ENCODE measurements at places on chromosomes 2 and 18.

DNA sequence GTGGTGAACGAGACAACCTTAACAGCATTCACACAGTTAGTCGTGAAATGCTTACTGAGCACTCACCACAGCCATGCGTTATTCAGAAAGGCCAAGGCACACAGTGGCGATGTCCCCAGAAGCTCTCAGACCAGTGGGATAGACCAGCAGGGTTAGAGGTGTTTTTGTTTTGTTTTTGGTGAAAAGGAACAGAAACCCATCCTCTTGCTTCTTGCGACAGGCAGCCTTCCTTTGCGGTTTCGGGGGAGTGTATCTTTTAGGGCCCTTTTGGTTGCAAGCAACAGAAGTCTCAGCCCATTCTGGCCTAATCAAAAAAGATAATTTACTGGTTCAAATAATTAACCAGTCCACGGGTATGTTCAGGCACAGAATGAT is 4.7 kb downstream of the GNLY start:
- no peak for DNase-seq

DNA sequence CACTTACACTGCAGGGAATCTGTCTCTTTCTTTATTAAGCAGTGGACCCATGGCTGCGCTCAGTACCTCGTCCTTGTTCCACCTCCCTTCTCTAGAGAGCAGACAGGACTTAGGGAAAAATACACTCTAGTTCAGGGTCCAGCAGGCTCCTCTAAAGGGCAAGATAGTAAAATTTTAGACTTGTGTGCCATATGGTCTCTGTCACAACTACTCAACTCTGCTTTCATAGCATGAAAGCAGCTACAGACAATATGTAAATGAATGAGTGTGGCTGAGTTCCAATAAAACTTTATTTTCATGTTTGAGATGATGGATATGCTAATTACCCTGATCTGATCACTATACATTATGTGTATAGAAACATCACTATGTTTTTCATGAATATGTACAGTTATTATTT is 163.1 kb downstream of the BABAM2 start:
- DNase-seq, result no peak

DNA sequence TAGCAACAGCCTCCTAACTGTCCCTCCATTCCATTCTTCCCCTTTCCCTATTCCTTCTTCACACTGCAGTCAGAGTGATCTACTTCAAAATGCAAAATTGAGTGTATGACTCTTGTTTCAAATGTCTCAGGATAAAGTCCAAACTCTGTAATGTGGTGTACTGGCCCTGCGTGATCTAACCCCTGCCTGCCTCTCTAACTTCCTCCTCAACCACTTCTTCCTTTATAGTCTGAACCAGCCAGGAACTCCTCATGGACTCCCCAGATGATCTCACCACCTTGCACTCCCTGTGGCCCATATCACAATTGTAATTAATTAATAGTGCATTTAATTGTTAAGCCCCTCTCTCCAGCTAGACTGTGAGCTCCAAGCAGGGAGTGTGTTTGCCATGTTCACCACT is 3.1 kb upstream of the B3GNT2 start:
- DNase-seq, result no peak

DNA sequence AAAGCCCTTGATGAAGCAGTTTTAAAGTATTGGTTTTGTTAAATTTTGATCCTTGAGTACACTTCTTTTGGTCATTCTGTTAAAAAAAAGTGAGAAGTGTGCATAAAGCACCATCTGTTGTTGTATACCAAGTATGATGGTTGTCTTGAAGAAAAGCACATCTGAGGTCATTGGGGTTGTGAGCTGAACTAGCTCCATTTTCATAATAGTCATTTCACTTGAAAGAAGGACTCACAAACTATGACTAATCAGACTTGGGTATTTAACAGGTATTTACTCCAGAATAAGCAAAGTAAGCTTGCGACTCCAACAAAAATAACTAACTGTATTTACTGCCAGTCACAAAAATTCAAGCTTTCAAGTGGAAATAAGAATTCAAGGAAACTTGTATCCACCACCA is 35.1 kb downstream of the CHN1 start:
- peak; percentile 8 for DNase-seq

GRCh38 chr2:74026687-74027241 is 42.1 kb downstream of the TET3 start:
- DNase-seq, result no peak

GRCh38 chr2:33441235-33441810 is 35.1 kb upstream of the RASGRP3 start:
- DNase-seq, result peak; percentile 84

DNA sequence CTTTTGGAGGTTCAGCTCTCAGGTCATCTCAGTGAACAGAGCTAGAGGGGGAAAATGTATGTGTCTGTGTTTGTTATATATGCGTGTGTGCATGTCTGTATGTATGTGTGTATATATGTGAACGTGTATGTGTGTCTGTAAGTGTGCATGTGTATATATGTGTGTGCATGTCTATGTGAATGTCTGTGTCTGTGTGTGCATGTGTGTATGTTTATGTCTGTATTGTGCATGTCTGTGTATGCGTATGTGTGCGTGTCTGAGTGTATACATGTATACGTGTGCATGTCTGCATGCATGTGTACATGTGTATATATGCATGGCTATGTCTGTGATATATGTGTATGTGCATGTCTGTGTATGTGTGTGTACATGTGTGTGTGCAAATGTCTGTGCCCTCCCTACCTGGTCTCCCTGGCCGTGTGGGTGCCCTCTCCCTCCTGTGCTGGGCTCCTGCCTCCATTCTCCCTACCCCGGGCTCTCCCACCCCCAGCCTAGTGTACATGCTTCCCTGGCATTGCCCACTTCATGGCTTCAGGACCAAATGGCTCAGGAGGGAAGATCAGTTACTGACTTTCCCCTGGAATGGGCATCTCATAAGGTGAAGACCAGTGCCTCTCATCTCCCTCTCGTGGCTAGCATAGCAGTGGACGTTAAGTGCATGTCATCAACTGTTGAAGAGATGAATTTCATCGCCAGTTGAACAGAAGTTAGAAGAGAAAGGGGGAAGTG is 49.9 kb downstream of the TRAF3IP1 start:
- DNase-seq, result no peak

DNA sequence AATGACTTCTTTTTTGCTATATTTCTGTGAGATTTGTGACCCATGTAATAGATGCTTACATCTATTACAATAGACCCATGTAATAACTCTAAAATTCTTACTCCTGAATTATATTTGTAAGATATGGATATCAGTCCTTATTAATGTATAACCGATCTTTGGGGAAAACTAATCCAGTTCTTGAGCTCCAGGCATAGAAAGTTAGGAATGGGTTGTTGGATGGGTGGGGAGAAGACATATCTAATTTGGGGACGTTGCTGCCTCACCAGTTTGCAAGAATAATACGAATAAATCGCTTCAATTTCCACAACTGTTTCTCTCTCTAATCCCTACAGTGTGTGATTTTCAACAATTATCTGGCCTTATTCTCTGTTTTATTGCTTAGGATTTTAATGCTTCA is 13.5 kb downstream of the CAVIN2 start:
- DNase-seq, result no peak

DNA sequence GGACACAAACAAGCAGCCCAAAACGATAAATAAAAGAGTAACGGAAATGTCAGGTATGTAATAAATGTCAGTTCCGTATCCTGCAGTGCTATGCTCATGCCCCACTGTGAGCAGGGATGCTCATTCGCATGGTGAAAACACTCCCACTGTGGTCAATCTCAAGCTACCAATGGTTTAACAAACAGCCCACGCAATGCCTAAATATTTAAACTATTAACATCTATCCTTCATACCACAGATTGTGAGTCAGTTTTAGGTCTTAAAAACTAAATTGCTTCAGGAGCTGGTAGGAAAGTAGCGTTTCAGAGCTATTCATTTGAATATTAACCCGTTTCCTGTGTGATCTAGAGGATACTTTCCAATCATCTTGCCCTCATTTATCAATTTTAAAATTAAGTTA is 207.4 kb downstream of the TCF4 start:
- peak; percentile 53 for DNase-seq

DNA sequence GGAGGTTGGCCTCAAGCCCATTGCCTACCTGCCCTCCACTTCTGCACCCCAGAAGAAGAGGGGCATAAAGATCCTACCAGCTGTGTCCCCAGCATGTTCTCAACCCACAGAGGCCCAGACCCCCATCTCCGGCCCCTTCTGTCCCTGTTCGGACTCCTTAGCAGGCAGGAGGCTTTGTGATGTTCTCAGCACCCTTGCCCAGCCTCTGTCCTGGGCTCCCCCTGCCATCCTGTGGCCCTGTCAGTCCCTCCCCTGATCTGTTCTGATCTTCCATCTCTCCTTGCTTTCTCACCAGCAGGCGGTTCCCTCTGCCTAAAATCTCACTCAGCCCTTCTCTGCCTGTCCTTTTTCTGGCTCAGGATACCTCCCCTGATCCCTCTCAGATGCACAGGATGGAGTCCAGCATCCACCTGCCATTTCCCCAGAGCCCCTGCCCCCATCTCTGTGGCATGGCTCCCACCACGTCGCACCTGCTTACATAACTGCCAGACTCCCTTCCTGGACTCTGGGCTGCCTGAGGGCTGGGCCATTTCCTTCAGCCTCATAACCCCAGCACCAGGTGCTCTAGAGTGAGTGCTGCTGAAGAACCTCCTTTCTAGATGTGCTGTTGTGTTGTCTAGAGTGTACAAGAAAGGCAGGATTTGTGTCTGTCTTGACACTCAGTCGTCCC is 134.0 kb downstream of the CTIF start:
- no peak for DNase-seq

- peak; percentile 92 for DNase-seq
These were observed 31.6 kb downstream of the MARCO start for GRCh38 chr2:118973542-118973951.

DNA sequence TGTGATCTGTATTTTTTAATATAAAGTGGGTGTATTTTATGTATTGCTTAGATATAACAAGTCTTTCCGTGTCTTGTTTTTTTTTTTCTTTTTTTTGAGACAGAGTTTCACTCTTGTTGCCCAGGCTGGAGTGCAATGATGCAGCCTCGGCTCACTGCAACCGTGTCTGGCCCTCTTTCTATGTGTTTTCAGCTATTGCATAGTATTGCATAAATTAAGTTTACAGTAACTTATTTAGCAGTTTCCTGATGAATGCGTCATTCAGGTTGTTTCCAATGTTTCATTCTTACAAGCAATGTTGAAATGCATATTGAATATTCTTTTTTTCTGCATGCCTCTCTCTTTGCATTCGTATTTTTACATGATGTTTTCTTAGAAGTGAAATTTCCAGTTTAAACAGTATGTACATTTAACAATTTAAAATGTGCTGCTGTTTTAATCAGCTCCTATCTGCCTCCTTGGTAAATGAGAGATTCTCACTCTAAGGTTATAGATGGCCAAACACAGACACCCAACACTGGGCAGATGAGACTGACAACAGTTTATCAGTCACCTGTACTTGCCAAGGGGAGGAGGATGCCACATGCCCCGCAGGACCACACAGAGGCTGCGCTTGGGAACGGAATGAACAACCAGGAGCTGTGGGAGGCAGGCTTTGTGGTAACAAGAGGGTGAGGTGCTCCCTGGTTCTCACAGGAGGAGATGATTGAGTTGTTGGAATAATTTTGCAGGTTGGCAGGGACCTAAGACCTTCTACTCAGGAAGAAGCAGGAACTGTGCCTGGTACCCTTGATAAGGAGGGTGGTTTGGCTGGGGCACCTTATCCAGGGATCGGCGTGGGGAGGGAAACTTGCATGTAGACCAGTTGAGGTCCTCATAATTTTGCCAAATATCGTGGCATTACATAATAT is 7.5 kb downstream of the SLC9A4 start:
- no peak for DNase-seq

DNA sequence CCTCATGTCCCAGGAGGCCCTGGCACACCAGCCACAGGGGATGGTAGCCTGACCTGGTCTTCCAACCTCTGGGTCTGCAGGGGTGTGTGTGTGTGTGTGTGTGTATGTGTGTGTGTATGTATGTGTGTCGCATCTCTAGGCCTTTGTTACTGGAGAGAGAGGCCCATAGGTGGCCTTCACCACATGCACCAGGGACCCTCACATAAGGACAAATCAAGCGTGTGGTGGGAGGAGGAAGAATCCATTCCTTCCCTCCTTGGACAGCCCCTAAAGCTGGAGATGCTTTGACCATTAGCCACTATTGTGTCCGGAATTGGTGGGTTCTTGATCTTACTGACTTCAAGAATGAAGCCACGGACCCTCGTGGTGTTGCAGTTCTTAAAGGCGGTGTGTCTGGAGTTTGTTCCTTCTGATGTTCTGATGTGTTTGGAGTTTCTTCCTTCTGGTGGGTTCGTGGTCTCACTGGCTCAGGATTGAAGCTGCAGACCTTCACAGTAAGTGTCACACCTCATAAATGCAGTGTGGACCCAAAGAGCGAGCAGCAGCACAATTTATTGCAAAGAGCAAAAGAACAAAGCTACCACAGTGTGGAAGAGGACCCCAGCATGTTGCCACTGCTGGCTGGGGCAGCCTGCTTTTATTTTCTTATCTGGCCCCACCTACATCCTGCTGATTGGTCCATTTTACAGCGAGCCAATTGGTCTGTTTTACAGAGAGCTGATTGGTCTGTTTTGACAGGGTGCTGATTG is 104.1 kb downstream of the DDX1 start:
- no peak for DNase-seq

GRCh38 chr2:20224164-20224715 is 690 bp downstream of the SDC1 start:
- DNase-seq, result no peak

DNA sequence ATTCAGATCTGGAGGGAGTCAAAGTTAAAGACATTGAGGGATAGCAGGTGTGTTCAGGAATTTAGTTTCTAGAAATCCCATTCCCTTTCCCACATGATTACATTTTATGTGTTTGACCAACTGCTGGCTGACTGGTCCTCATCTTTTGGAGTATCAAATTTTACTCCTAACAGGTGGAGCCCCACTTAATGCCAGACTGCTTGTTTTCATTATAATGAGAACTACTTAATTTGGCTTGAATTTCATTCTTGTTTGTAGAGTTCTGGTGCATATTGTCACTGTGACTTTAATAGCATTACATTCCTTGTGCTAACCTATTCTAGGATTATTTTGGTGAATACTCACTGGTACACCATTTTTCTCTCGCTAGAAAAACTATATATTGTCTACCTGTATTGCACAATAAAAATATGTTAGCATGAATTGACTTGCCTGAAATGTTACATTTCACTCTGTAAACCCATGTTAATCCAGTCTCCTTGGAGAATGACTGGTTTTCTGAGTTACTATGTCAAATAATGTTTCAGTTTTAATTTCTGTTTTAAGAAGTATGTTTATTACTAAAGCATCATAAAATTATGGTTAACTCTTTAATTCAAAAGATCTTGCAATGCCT is 98.2 kb downstream of the TANC1 start:
- no peak for DNase-seq

- DNase-seq, result no peak
These were observed 12.6 kb upstream of the POLE4 start for GRCh38 chr2:74945788-74946331.

GRCh38 chr2:188598551-188598950 is 306.9 kb downstream of the GULP1 start:
- DNase-seq, result no peak

GRCh38 chr2:226307487-226308322 is 491.9 kb downstream of the IRS1 start:
- DNase-seq, result no peak

DNA sequence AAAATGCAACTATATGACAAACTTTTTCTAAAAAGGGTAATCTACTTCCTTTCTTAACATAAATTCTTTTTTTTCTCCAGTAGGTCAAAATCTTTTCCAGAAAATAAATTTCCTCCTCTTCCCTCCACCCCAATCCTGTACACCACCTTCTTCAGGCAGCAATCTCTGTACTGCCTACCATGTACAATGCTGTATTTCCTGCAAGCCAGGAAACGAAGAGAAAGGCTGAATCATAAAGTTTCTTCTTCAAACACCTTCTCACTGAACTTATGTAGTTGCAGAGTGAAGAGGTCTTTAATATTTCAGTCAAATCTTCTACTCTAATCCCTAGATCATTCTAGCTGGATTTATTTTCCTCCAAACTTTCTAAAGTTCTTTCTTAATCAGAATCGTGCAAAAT is 18.2 kb upstream of the C2orf66 start:
- no peak for DNase-seq

Data from GM23248 (cell line).